RWPE2 (cell line): ENCODE measurements at places on chromosomes 5 and 9.

GRCh38 chr9:118444403-118444802 is 740.2 kb downstream of the TLR4 start:
- H3K27me3 ChIP-seq = no peaks in the 10 kb centered on the region
- no peak overlapping the region for H3K27ac ChIP-seq
- DNase-seq = no peak
- no peaks in the 10 kb centered on the region for H3K4me1 ChIP-seq

- no peak overlapping the region for H3K4me3 ChIP-seq
- H3K27ac ChIP-seq = no peak overlapping the region
- no peak for DNase-seq
- peaks cover 13% of the 10 kb centered on the region for H3K27me3 ChIP-seq
Observed at GRCh38 chr5:158705901-158706300, 393.8 kb downstream of the EBF1 start.

DNA sequence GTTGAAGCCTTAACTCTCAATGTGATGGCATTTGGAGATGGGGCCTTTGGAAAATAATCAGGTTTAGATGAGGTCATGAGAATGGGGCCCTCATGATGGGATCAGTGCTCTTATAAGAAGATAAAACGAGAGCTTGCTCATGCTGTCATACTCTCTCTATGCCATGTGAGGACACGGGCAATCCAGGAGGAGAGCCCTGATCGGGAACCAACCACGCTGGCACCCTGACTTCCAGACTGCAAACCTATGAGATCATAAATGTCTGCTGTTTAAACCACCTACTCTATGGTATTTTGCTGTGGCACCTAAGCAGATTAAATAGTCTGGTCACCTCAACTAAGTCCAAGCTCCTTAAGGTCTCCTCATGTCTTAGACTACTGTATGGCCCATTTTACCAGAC is 10.0 kb downstream of the HMGCS1 start:
- peaks cover 100% of the 10 kb centered on the region for H3K36me3 ChIP-seq
- H3K27ac ChIP-seq = peak overlapping the region; percentile 1
- no peak overlapping the region for H3K4me3 ChIP-seq
- H3K27me3 ChIP-seq = no peaks in the 10 kb centered on the region
- DNase-seq = no peak

DNA sequence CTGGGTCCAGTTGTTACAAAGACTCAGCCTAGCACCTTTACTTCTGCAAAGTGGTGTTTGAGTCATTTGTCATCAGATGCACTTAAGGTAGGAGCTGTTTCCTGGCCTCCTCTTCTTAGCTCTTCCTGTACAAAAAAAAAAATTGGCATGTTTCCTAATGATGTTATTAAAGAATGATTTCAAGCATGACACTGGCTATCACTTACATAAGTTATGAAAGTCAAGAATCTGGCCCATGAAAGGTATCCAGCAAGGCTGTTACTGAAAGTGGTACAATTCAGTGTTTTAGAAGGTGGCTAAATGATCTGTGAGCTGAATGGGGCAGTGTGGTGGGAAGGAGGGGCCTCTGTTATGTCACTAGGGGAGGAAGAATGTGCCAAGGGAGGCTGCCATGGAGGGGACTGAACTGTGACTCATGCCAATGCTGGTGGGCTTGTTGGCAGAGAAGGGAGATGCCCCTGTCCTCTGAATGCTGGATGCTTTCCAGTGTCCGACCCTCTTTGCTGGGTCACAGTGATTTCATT is 175.1 kb upstream of the MAP1B start:
- H3K4me3 ChIP-seq = no peak overlapping the region
- H3K27me3 ChIP-seq = no peaks in the 10 kb centered on the region
- H3K27ac ChIP-seq = peak overlapping the region; percentile 33
- DNase-seq = no peak

- no peak overlapping the region for H3K4me3 ChIP-seq
- DNase-seq = no peak
- H3K27ac ChIP-seq = no peak overlapping the region
- no peaks in the 10 kb centered on the region for H3K4me1 ChIP-seq
- no peaks in the 10 kb centered on the region for H3K27me3 ChIP-seq
Observed at GRCh38 chr9:27355166-27355565, 58.2 kb upstream of the EQTN start.

GRCh38 chr5:143343042-143343441 is 60.4 kb downstream of the NR3C1 start:
- peaks cover 20% of the 10 kb centered on the region for H3K36me3 ChIP-seq
- H3K27me3 ChIP-seq = no peaks in the 10 kb centered on the region
- DNase-seq = no peak
- no peak overlapping the region for H3K4me3 ChIP-seq

- H3K4me1 ChIP-seq = peaks cover 5% of the 10 kb centered on the region
- H3K4me3 ChIP-seq = no peak overlapping the region
- H3K27ac ChIP-seq = no peak overlapping the region
- no peak for DNase-seq
- H3K36me3 ChIP-seq = peaks cover 91% of the 10 kb centered on the region
Observed at GRCh38 chr5:16454686-16455085, 10.9 kb downstream of the ZNF622 start.

DNA sequence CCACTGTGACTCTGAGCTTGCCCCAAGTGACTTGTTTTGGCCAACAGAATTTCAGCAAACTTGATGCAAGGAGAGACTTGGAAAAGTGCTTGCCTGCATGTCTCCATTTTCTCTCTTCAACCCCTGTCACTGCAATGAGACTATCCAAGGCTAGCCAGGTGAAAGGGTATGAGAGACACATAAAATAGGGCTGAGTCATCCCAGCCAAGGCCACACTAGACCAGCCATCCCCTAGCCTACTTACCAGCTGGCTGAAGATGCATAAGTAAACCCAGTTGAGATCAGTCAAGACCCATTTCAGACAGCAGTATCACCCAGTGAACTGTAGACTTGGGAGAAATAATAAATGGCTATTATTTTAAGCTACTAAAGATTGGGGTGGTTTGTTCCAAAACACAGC is 52.9 kb upstream of the VLDLR start:
- DNase-seq = no peak
- no peak overlapping the region for H3K27ac ChIP-seq
- peaks cover 9% of the 10 kb centered on the region for H3K4me1 ChIP-seq
- H3K36me3 ChIP-seq = no peaks in the 10 kb centered on the region
- no peaks in the 10 kb centered on the region for H3K27me3 ChIP-seq

GRCh38 chr9:132114102-132114707 is 34.5 kb upstream of the MED27 start:
- peaks cover 7% of the 10 kb centered on the region for H3K27me3 ChIP-seq
- DNase-seq = no peak
- no peak overlapping the region for H3K27ac ChIP-seq
- no peak overlapping the region for H3K4me3 ChIP-seq
- no peaks in the 10 kb centered on the region for H3K4me1 ChIP-seq
- no peaks in the 10 kb centered on the region for H3K36me3 ChIP-seq

GRCh38 chr5:83104021-83104420 is 26.7 kb downstream of the XRCC4 start:
- H3K4me3 ChIP-seq = no peak overlapping the region
- peaks cover 10% of the 10 kb centered on the region for H3K4me1 ChIP-seq
- H3K27ac ChIP-seq = no peak overlapping the region
- DNase-seq = no peak

GRCh38 chr5:149581931-149582768 is 852 bp downstream of the ARHGEF37 start:
- peaks cover 10% of the 10 kb centered on the region for H3K4me1 ChIP-seq
- H3K36me3 ChIP-seq = no peaks in the 10 kb centered on the region
- H3K27ac ChIP-seq = peak overlapping the region; percentile 35
- H3K4me3 ChIP-seq = peak overlapping the region; percentile 42

GRCh38 chr5:150645070-150645700 is 4.7 kb downstream of the SYNPO start:
- peak overlapping the region; percentile 93 for H3K27ac ChIP-seq
- peaks cover 54% of the 10 kb centered on the region for H3K4me1 ChIP-seq
- H3K4me3 ChIP-seq = no peak overlapping the region
- H3K27me3 ChIP-seq = no peaks in the 10 kb centered on the region
- H3K36me3 ChIP-seq = 0 out of 2 replicates have a peak, but pooled peaks cover 3% of the 10 kb centered on the region

- no peaks in the 10 kb centered on the region for H3K27me3 ChIP-seq
- no peak overlapping the region for H3K27ac ChIP-seq
- H3K4me3 ChIP-seq = no peak overlapping the region
- no peak for DNase-seq
Observed at GRCh38 chr9:69797675-69798074, 22.9 kb upstream of the CFAP95 start.

DNA sequence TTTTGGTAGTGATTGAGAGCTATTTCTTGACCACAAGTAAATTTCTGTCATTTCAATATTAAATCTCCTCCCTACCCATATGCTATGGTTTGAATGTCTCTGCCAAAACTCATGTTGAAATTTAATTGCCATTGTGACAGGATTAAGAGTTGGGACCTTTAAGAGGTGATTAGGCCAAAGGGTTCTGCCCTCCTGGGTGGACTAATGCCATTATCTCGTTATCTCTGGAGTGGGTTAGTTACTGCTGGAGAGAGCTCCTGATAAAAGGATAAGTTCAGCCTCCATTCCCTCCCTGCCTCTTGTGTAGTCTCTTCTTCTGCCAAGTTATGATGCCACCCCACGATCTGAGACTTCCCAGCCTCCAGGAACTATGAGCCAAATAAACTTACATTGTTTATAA is 3.6 kb upstream of the DRD1 start:
- H3K27me3 ChIP-seq = peaks cover 68% of the 10 kb centered on the region
- DNase-seq = no peak
- H3K27ac ChIP-seq = no peak overlapping the region
- H3K4me1 ChIP-seq = no peaks in the 10 kb centered on the region

DNA sequence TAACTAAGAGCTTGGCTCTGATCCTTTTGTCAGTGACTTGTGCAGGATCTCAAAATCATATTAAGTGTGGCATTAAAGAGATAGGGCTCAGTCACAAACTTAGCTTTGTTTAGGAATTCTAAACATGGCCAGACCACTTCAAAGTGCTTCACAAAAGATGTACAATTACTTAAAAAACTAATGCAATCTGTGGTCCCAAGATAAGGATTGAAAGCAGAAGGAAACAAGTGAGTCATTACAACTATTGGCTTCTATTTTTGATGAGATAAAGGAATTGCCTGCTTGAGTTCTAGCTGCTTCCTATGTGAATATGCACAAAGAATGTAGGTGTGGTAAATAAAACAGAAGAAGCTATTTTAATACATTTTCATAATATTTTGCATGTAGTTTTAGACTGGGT is 44.9 kb upstream of the SLC12A2 start:
- H3K4me1 ChIP-seq = peaks cover 38% of the 10 kb centered on the region
- no peak for DNase-seq
- peak overlapping the region; percentile 87 for H3K27ac ChIP-seq
- no peaks in the 10 kb centered on the region for H3K27me3 ChIP-seq

DNA sequence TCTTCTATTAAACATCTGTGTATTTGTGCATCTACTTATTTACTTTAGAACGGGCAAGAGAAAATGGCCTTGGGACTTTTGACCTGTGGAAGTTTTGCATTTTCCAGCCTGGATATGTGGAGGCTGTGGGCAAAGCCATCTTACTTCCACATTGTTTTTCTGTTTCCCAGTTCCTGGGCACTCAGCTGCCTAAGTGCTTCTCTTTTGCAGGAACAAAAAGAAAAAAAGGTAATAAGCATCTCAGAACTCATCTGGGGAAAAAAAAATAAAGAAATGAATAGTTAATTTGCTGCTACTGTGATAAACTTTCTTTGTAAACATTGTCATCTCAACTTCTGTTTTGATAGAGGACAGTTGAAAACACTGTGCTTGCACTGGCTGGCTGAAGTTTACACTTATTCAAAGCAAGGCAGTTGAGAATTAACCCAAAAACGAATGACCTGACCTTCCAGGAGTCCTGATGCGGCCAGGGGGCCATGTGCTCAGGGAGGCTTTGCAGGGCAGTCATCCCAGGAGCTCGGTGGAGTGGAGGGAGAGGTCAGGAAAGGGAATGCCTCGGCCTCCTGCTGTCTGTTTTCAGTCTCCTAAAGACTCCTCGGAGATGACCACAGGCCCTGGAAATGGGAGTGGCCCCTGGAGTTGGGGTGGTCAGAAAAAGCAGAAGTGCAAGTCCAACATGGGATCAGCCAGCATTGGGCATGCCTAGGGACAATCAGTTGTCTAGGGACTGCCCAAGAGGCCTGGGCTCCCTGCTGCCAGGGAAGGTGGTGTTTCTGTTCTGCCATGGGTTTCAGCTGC is 75.5 kb downstream of the RAI14 start:
- H3K27me3 ChIP-seq = no peaks in the 10 kb centered on the region
- no peak overlapping the region for H3K27ac ChIP-seq
- DNase-seq = no peak
- H3K4me3 ChIP-seq = no peak overlapping the region

- H3K27ac ChIP-seq = no peak overlapping the region
- peaks cover 12% of the 10 kb centered on the region for H3K4me1 ChIP-seq
- peaks cover 40% of the 10 kb centered on the region for H3K36me3 ChIP-seq
- no peaks in the 10 kb centered on the region for H3K27me3 ChIP-seq
Observed at GRCh38 chr5:40780199-40780598, 18.0 kb downstream of the PRKAA1 start.
